Hematopoietic multipotent progenitor cell treated with erythropoietin and hydrocortisone succinate and interleukin-3 and kit ligand, for 8 days (in vitro differentiated cells): ENCODE measurements at places on chromosomes 1 and 21.

GRCh38 chr1:39608921-39609320 is 30.5 kb downstream of the HEYL start:
- DNase-seq = no peak

DNA sequence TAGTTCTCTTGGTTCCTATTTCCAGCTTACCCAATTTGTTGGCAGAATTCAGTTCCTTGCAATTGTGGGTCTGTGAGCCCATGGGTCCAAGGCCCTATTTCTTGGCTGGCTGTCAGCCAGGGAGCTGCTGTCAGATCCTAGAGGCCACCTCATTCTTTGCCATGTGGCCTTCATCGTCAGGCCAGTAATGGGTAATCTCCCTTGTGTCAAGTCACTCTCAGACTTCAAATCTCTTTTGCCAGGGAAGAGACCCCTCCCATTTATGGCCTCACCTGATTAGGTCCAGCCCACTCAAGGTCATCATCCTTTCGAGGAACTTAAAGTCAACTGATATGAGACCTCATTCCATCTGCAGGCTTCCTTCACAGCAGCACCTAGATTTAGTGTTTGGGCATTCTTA is 17.9 kb downstream of the OBSCN start:
- DNase-seq = no peak

DNA sequence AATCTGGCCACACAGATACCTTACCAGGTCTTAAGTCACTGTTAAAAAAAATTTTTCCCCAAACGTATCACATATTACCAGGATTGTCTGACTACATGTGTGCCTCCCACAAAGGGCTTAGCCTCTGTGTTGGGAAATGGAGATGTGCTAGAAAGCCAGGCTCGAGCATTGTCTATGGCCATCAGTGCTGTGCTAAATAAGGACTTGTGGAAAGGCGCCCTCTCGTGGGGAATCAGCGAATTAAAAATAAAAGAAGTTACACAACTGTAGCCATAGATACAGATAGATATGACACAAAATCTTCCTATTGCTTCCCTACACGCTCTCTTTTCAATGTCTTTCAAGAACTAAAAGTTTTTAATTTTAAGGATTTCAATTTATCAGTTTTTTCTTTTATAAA is 47.5 kb upstream of the CRNN start:
- DNase-seq = peak; percentile 76

- no peak for DNase-seq
These were observed 28.4 kb downstream of the MAPKAPK2 start for GRCh38 chr1:206713070-206713469.

- DNase-seq = peak; percentile 70
These were observed 107.3 kb upstream of the RUNX3 start for GRCh38 chr1:25037174-25038074.

GRCh38 chr1:11648039-11648438 is 6.2 kb downstream of the FBXO2 start:
- DNase-seq = no peak

DNA sequence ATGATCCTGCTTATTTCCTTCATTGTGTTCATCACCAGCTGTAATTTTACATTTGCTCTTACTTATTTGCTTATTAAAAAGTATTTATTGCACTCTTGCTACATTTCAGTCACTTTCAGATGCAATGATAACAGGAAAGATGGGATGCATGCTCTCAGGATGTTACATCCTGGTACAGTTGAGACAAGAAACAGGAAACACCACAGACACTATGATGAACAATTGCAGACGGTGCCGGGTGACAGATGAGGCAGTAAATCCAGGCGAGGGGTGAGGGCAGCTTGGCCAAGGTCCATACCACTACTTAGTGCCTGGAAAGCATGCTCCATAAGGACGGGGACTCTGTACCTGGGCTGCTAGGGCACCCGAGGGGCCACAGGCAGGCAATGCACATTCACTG is 156.6 kb upstream of the RAB4A start:
- DNase-seq = no peak

DNA sequence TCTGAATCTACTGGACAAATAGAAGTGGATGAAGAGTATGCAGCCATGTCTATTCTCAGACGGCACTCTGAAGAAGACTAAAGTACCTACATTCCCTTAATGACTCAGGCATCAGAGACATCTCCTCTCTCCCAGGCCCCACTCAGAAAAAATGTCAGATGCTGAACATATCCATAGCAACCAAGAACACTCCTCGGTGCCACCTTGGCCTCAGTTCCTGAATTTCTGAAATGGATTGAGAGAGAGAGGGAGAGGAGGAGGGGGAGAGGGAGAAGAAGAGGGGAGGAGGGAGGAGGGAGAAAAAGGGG is 16.0 kb upstream of the OVAAL start:
- DNase-seq = no peak

- DNase-seq = no peak
These were observed 5.7 kb downstream of the ZNF672 start for GRCh38 chr1:248843687-248844086.

GRCh38 chr1:205842229-205842628 is 7.7 kb downstream of the PM20D1 start:
- DNase-seq = no peak

- DNase-seq = no peak
These were observed 284.9 kb downstream of the AJAP1 start for GRCh38 chr1:4939266-4939665.

- peak; percentile 92 for DNase-seq
These were observed 27.8 kb upstream of the CD84 start for GRCh38 chr1:160607011-160607671.

GRCh38 chr1:244137725-244138124 is 86.6 kb downstream of the ZBTB18 start:
- peak; percentile 2 for DNase-seq

- no peak for DNase-seq
These were observed 29.0 kb downstream of the VWA5B1 start for GRCh38 chr1:20319456-20320220.

GRCh38 chr1:43275826-43276620 is 6.2 kb downstream of the TMEM125 start:
- no peak for DNase-seq

DNA sequence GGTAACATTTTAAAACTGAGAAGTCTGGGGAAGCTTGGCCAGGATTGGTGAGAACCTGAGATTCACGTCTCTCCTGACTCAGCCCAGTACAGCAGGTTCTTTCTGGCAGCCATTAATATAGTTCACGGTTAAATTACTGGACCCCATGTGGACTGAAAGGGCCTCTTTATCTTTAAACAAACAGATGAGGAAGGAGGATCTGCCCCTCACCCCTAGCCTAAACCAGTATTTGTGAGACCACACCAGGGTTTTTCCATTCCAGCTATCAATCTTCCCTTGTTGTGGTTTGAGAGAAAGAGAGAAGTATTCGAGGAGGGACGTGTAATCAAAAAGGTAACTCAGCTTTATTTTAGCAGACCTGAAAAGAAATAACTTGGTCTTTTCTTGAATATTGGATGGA is 137.1 kb downstream of the PROX1 start:
- no peak for DNase-seq

- no peak for DNase-seq
These were observed 55.2 kb downstream of the FGGY start for GRCh38 chr1:59352065-59352464.

GRCh38 chr1:63883494-63884235 is 109.8 kb downstream of the ROR1 start:
- no peak for DNase-seq

DNA sequence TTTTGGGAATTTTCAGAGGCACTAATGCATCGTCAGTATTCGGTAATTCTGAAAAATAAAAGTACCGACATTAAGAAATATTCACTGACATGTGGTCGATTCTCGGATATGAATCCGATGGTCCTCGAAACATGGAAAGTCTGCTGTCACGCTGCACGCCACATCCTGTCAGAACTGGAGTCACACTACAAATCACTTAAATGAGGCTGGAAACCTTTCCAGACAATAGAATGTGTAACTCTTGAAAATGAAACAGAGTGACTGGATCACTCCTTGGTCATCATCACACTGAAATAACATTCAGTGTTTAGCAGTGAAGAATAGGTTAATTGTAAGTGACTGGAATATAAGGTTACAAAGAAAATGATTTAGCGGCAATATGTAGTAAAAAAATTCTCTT is 620.1 kb upstream of the ADAMTS5 start:
- DNase-seq = no peak

- no peak for DNase-seq
These were observed 42.8 kb upstream of the SIM2 start for GRCh38 chr21:36656138-36656537.

GRCh38 chr1:84598846-84599741 is 24.9 kb upstream of the CTBS start:
- DNase-seq = no peak

GRCh38 chr1:223775054-223775453 is 62.7 kb downstream of the CAPN2 start:
- DNase-seq = no peak

- no peak for DNase-seq
These were observed 241.8 kb upstream of the IRF2BP2 start for GRCh38 chr1:234851450-234852438.

- DNase-seq = no peak
These were observed 327.5 kb downstream of the SETD4 start for GRCh38 chr21:35732788-35733187.

GRCh38 chr1:64478594-64479470 is 8.9 kb downstream of the CACHD1 start:
- DNase-seq = no peak

- peak; percentile 32 for DNase-seq
These were observed 1.2 kb downstream of the LBR start for GRCh38 chr1:225426395-225427234.

- DNase-seq = no peak
These were observed 24.5 kb upstream of the EPHA2 start for GRCh38 chr1:16180291-16180824.

GRCh38 chr1:155981266-155982088 is 3.1 kb upstream of the ARHGEF2 start:
- peak; percentile 64 for DNase-seq

GRCh38 chr1:8015036-8015808 is 10.9 kb downstream of the ERRFI1 start:
- peak; percentile 77 for DNase-seq

DNA sequence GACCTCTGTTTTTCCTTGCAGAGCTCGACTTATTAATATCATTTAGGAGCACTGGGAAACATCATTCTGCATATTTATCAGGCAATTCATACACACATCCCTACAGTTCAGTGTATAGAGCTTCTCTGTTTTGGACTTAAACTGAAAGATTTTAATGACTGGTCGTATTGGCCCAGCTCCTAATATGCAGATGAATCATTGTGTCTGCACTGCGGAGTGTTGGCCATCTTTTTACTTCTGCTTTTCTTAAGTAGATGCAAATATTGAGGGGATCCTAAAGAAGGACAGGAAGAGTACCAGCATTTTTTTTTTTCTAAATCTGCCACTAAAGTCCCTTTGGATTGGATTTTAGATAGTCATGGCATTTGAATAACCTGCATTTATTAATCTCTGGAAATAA is 154.8 kb downstream of the BACH1 start:
- no peak for DNase-seq
